ENCODE measurements at places on chromosomes 13 and 19.

DNA sequence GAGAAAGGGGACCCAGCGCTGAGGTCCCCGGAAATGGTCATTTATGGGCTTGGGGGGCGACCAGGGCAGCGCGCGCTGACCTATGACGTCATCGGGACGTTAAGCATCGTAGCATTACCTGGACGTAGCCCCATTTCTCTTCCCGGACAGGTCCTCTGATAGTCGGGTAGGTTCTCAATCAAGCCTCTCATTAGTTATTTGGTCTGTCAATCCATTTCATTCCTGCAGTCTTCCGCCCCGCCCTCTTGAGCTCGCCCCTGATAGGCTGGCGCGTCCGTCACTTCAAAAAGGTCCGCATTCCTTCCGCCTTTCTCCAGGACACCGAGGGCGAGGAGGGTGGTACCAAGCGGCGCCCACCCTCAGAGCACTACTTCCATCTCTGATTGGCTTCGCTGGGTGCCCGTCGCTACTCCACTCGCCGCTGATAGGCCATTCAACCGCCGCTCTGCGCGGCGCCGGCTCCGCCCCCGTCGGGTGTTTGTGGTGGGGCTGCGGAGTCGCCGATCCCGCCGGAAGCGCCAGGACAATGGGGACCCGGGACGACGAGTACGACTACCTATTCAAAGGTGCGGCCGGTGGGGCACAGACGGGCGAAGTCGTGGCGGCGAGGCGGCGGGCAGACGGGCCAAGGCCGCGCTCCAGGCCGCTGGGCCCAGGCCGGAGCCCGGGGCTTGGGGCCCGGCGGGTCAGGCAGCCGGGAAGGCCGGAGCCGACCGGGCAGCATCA is at the start of gene RAB11B:
Gene RAB11B (plus strand): TSS at position 470 of the 726 bp plus-strand sequence. CDS start 57 bp downstream, at position 527.
- DNase-seq: peak; percentile 100

DNA sequence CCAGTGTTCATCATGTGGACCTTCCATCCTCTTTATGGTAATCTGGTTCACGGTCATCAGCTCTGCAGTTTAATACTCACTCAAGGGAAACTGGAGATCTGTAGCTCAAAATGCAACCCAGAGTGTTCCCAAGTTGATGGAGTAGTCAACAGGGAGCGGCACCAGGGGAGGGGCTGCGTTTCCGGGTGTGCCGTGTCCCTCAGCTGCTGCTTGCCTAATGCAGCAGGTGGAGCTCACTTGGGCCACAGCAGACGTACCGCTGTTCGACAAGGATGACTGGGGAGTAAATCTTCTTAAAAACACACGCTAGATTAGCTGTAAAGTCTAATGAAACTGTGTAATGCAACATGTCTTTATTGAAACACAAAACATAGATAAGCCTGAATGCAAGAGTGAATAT is 81.1 kb downstream of the TNFSF13B start:
- DNase-seq: no peak

- DNase-seq: no peak
These were observed 15.8 kb downstream of the NDUFB7 start for GRCh38 chr19:14555918-14556661.

- no peak for DNase-seq
These were observed 1044.8 kb upstream of the SLC10A2 start for GRCh38 chr13:104111031-104111430.

DNA sequence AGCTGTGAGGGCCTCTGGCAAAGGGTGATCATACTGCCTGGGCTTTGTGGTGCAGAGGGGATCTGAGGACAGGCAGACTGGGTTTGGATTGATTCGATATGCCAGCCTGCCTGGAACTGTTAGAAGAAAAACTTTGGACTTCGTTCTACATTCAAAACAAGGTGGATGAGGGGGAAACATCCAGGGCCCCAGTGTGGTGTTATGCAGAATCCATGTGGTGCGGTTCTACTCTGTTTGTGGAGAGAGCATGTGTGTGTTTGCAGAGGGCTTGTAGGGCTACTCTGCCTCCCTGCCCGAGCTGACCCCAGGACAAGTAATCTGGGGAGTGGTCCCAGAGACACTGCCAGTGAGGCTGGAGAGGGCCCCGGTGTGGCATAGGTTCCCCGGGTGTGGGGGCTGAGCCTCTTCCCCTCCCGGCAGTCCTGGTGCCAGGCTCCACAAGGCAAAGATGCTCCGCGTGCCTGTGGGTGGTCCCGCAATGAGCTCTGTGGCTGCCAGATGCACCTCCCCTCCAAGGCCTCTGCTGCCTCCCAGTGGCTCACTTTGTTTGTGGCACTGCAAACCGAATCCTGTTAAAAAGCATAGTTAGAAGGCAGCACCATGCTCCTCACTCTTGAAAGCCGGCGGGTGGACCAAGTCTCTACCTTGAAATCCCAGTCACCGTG is 22.3 kb upstream of the TFDP1 start:
- DNase-seq: peak; percentile 67

DNA sequence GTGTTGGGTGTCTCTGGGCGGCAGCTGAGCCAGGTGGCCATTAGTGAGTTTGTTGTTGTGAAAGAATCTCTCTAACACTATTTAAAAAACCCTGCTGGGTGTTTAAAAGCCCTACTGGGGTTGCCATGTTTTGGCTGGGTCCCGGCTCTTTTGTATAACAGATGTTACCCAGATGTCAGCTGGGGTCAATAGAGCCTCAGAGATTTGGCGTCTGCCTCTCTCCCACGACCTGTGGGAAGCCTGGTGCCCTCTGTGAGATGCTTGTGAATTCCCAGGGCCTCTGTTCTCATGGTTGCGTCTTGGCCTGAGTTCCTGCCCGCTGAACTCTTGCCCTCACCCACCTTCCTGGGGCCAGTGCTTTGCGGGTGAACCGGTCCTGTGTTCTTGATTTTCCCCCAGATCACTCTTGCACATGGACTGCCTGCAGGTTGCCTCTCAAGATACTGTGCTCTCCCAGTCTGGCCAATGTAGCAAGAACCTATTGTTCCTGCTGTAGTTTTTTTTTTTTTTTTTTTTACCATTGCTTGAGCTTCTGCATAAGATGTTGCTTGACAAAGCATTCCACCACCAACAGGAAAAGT is 9.5 kb downstream of the NFILZ start:
- DNase-seq: no peak

DNA sequence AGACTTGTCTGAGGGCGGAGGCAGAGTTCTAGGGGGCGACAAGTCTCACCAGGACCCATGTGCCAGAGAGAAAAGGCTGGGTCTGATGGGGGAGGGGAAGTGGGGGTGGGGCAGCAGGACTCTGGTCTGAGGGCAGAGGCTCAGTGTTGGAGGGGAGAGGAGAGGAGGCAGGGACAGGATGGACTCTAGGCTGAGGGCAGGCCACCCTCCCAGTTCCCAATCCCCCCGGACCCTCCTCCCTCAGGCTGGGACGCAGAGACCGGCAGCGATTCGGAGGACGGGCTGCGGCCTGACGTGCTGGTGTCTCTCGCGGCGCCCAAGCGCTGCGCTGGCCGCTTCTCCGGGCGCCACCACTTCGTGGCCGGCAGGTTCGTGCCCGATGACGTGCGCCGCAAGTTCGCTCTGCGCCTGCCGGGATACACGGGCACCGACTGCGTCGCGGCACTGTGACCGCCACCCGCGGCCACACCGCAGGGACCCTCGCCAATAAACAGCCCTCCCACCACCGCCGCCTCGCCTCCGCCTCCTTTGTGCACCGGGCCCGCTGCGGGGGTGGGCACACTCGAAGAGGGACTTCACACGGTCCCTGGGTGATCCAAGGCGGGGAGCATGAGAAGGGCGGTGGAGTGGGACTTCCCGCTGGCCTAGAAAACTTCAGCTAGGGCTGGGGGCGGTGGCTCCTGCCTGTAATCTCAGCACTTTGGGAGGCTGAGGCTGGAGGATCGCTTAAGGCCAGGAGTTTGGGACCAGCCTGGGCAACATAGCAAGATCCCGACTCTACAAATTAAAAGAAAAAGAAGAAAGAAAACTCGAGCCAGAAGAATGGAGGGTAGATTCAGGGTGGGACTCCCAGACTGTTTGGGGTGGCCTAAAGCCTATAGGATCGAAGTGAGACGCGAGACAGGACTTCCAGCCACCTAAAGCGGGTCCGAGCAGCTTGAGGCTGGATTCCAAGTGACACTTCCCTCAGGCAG is 703 bp upstream of the CILP2 start:
- DNase-seq: no peak

DNA sequence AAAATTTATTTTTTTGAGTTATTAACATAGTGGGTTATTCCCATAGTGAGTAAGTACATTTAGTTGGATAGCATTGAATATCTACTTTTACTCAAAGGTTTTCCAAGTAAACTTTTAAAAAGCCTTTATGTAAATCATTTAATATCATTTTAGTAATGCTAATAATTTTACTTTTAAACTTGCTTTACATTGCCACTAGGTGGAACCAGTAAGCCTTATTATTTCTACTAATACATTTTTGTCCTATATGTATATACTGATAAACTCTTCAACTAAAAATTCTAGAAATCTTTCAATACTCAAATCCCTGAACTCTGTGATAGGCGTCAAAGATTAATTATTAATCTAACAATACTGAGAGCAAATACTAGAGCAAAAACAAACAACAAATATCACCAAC is 1709.2 kb upstream of the PCDH20 start:
- peak; percentile 10 for DNase-seq

DNA sequence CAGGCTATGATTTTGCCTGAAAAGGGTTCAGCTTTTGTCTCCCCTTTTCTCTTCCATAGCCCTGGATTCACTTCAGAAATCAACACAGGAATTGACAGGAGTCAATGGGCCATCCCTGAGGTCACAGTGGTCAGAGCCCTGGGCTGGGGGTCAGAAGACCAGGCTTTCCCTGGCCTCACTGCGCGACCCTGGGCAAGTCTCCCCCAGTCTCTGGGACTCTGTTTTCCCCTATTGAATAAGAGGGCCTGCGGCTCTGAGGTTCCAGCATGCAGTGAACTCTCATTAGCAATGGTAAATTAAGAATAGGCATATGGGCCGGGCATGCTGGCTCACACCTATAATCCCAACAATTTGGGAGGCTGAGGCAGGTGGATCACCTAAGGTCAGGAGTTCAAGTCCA is 30.7 kb upstream of the VSTM2B start:
- no peak for DNase-seq

DNA sequence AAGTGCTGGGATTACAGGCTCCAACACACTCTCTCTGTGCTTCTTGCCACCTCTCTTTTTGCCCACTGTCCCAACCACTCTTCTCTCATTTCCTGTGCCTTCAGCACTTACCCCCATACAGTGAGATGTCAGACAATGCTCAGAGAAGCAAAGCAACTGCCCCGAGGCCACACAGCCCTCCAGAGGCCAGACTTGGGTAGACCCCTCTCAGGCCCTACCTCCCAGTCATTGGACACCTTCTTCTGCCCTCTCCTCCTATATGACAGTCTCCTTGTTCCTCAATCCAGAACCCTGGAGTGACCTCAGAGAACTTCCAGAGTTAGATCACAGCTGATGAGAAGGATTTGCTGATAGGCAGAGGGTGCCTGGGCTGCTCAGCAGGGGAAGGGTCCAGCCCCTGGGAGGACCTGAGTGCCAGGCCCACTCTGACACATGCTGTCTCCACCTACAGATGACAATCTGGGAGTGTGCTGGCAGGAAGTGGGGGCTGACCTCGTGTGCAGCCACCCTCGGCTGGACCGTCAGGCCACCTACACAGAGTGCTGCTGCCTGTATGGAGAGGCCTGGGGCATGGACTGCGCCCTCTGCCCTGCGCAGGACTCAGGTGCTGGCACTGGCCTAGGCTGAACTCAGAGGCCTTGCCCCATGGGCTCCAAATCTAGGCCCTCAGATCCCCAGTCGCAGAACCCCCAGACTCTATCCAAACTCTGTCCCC is 24.4 kb downstream of the LTBP4 start:
- DNase-seq: no peak

- DNase-seq: no peak
These were observed 62.9 kb downstream of the NHLRC3 start for GRCh38 chr13:39100996-39101738.

DNA sequence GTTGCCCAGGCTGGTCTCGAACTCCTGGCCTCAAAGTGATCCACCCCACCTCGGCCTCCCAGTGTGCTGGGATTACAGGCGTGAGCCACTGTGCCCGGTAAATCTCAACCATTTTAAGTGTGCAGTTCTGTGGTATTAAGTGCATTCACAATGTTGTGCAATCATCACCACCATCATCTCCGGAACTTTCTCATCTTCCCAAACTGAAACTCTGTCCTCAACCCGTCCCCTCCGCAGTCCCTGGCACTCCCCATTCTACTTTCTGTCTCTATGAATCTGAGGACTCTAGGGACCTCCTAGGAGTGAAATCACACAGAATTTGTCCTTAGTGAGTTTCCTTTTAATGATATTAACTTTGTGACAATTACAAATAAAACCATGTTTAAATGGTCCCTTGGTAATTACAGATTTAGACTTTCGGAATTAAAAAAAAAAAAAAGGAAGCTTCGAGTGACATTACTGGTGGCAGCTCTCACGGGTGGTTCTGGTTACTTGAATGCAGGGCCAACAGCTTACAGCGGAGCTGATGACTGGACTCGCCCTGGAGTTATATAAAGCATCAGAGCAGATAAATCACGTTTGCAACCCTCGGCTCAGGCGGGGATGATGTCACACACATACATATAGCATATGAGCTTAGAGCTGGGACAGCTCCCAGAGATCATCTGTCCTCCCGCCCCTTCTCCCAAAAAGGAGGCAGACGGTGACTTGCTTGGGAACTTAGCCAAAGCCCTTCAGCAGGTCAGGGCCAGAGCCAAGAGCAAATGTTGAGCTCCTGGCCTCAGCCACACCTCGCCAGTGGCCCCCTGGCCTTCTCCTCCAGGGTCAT is 89.8 kb downstream of the ZNF557 start:
- peak; percentile 89 for DNase-seq

GRCh38 chr13:78977311-78977710 is 318.4 kb upstream of the OBI1 start:
- DNase-seq: no peak

GRCh38 chr13:77980592-77980991 is 62.0 kb upstream of the EDNRB start:
- no peak for DNase-seq

DNA sequence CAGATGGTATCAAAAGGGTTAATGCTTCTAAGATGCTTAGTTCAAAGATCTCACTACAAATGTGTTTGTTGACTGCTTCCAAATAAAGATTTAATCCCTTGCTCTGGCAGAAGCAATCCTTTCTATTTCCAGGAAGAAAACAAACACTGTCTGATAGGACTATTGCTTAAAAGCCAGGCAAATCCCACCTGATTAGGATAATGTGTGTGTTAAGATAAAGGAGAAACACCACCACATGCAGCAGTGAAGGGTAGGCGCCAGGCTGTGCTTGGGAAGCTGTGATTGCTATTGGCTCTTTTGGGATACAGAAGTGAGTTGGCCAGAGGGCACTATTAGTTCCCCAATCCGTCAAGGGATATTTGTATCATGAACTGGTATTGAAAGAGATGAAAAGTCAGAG is 62.8 kb upstream of the LRCH1 start:
- DNase-seq: no peak
